ENCODE measurements at places on chromosomes 16 and 17.

DNA sequence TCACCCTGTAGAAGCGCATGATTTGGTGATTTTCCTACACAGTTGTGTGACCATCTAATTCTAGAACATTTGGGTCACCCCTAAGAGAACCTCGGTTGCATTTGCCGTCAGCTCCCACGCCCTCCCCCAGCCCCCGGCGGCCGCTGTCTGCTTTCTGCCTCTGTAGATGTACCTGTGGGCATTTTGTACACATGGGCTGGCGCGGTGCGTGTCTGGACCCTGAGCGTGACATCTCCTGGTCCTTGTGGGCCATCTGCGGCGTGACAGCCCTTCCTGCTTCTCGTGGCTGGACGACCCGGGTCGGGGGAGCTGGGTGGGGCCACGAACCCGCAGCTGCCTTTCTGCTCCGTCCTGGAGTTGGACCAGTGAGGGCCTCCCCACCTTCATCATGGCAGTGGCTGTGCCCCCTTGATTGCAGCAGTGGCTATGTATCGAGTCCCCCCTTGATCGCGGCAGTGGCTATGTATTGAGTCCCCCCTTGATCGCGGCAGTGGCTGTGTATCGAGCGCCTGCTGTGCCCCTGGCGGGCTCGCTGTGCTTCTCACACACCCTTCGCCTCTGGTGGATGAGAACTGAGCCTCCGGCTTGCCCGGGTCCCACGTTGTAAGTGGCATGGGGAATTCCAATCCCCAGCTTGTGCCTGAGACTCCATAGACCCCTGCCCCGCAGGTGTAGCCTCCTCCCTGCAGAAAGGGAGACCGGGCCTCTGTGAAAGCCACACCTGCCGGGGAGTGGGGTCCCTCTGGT, 24.1 kb downstream of the GSE1 start:
- DNase-seq = no peak

DNA sequence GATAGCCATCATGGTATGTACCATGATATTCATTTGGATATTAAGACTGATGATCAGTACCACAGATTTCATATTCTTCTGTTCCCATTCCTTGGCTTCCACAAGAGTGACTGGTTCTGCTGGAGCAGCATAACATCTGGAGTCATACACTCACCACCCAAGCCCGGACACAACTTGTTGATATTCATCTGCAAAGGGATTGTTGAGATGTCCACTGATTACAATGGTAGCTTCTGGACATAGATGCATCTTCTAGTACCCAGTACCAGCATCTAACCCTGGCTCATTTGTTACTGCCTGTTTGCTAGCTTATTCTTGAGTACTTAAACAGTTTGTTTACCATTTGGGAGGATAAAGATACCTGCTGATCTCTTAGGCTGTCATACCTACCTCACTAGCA, 235.7 kb upstream of the AXIN2 start:
- DNase-seq = no peak

DNA sequence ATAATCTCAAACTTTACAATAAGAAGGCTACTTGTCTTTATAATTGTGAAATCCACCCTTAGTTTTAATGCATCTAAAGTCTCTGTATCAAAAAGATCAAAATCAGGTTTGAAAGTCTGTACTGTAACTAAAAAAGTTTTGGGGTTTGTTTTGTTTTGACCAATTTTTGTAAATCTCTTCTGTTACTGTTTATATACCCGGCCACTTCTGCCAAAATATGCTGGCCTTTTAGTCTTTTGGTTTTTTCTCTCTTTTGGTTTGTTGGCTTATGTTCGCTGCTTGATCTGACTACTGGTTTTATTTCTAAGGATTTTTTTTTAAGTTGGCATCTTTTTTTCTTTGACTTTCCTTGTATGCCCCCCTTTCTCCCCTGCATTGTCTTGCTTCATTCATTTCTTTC, 655.2 kb downstream of the MAF start:
- no peak for DNase-seq

DNA sequence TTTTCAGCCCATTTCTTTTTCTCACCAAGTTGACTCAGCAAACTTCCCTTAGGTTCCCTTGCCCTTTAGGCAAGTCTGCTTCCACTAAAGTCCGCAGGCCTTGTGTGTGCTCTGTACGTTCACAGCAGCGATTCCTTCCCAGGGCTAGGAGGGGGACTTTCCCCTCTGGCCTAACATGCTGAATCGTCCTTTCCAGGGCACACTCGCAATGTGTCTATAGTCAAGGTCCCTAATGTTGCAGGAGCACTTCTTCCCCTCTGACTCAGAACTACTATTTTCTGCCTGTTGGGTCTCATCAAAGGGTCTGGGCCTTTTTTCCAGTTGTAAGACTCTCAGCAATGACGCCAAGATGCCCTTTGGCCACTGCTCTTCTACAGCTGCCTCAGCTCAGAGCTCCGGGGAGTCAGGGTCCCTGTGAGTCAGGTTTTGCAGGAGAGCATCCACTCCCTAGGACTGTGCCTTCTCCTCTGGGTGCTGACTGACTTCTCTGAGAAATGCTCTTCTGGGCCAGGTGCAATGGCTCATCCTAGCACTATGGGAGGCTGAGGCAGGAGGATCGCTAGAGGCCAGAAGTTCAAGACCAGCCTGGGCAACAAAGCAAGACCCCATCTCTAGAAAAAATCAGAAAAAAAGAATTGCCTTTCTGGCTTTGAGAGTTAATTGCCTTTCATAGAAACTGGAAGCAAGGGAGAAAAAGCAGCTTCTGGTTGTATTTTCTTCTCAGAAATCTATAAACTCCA, 64.4 kb upstream of the TBX2 start:
- no peak for DNase-seq

- DNase-seq = no peak
These were observed 53.7 kb downstream of the SNX20 start for GRCh38 chr16:50627419-50627818.

GRCh38 chr16:67915831-67916723, 15.6 kb downstream of the CTRL start:
- no peak for DNase-seq

DNA sequence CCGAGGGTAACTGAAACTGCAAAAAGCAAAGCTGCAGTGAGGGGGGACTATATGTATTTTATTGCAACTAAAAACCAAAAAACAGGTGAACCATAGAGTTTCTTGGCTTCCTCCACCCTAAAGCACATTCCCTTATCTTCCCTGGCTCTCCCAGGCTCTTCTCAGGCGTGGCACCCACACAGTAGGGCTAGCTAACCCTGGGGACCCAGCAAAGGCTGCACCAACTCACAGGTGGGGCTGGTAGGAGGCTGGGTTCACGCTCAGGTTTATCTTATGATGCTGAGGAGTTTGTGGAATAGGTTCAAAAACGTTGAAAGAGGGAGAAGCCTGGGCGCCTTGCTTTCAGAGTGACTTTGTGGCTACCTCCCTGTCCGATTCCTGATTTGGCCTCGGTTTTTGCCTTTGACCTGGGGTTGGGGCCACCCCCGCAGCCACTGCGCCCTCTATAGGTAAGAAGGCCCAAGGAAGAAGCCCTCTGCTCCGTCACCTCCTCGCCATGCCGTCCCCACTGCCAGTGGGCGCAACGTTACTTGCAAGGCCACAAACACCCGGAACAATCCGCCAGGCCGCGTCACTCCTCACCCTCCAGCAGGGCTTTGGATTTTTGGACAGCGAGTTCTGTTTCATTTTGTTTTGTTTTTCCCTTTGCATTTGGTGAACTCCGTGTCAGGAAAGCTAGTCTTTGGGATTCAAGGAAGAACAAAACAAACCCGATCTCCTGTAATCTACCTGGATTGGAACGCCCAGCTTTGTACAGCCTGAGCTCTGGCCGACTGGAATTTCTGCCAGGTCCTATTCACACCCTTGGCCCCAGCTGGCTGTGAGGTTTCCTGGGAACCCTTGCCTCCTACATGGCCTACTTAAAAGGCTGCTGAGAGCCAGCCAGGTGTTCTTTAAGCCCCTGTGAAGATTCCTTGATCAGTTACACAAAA, 60.8 kb downstream of the TBC1D16 start:
- DNase-seq = no peak

DNA sequence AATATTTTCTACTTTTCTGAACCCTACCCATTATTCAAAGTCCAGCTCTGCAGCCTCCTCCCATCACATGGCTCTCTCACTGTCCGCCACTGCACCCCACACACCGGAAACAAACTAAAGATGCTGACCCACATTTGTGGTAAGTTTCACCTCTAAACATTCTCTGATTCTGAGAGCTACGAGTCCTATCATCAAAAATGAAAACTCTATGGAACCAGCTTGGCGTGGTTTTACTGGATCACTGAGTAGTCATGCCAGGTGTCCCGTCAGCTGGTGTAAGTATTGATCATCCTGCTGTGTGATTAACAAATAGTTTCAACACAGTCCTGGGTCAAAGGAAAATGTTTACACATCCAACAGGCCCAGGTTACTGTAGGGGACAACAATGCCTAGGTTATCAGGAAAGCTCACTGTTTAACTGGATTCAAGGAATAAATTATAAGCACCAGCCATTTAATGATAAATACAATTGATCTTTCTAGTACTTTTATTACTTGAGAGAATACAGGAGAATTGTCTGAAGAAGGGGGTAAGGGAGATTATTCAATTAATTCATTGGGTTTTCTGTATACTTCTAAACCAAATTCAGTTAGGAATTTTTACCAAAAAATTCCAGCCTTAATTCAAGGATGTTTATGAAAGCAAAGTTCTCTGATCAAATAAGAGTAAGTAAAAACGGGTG, 33.9 kb downstream of the CYTH1 start:
- no peak for DNase-seq

Data from NCI-H2081 (cell line).